ENCODE measurements at places on chromosomes 3 and 15. TPM values are rescaled to one million over a fixed set of nuclear protein-coding genes. Genes with fewer than 3 reads are reported as not detected.

Gene OXTR
- total RNA-seq, result not detected

Gene CLDN16
- total RNA-seq, result not detected

Gene PLCH1
- 8.3 TPM for total RNA-seq

Gene GPR149
- total RNA-seq, result not detected

Gene PROS1
- 9.3 TPM for total RNA-seq

Gene SLC28A1
- 61.1 TPM for total RNA-seq

Gene XCR1
- not detected for total RNA-seq

Gene CCR8
- not detected for total RNA-seq

Gene UCN2
- total RNA-seq, result not detected

Gene STAB1
- total RNA-seq, result 27.0 TPM

Gene DNAH12
- 0.13 TPM for total RNA-seq

Gene GRAMD1C
- 30.7 TPM for total RNA-seq

Gene GREM1
- total RNA-seq, result 8.3 TPM

Gene MTMR10
- 52.7 TPM for total RNA-seq

Gene ZNF35
- 21.5 TPM for total RNA-seq

Gene TIPIN
- 9.9 TPM for total RNA-seq

Gene SPESP1
- 0.85 TPM for total RNA-seq

Gene RETNLB
- 42.1 TPM for total RNA-seq

Gene FBXL22
- total RNA-seq, result 1.1 TPM

Gene CMTM8
- 7.1 TPM for total RNA-seq

Gene ISLR
- 16.0 TPM for total RNA-seq

Gene ARGFX
- total RNA-seq, result not detected

Gene TRIM42
- total RNA-seq, result not detected

Gene IL20RB
- 0.57 TPM for total RNA-seq

Gene PLIN1
- total RNA-seq, result 8.9 TPM

Gene MUC20
- 104 TPM for total RNA-seq

Gene CCRL2
- not detected for total RNA-seq

Gene GP5
- total RNA-seq, result not detected

Gene VILL
- total RNA-seq, result 185 TPM

Gene SLC22A13
- total RNA-seq, result not detected

Gene RARRES1
- total RNA-seq, result 36.3 TPM

Gene GP9
- not detected for total RNA-seq

Gene GJD2
- not detected for total RNA-seq

Gene SRGAP3
- total RNA-seq, result 24.8 TPM

Gene BCL2A1
- 21.5 TPM for total RNA-seq

Gene FBXW12
- not detected for total RNA-seq
